CD8-positive, alpha-beta memory T cell (primary cell): ENCODE measurements at places on chromosomes 12 and 14. TPM values are rescaled to one million over a fixed set of nuclear protein-coding genes. Genes with fewer than 3 reads are reported as not detected.

EEF1AKMT3 gene
- 3.5 TPM for total RNA-seq

FBXW8 gene
- 10.2 TPM for total RNA-seq

MYO1A gene
- total RNA-seq = 0.70 TPM

GPR135 gene
- total RNA-seq = 0.90 TPM

CELA1 gene
- not detected for total RNA-seq

ADSS1 gene
- 1.5 TPM for total RNA-seq

CIDEB gene
- 12.4 TPM for total RNA-seq

NGB gene
- not detected for total RNA-seq

SLC25A29 gene
- total RNA-seq = 10.5 TPM

STAB2 gene
- total RNA-seq = not detected

LRRK2 gene
- 0.31 TPM for total RNA-seq

NXPH4 gene
- 0.47 TPM for total RNA-seq

LRRC10 gene
- not detected for total RNA-seq

SIX6 gene
- total RNA-seq = not detected

PRICKLE1 gene
- total RNA-seq = not detected

B4GALNT3 gene
- total RNA-seq = 3.5 TPM

SERPINA1 gene
- 0.40 TPM for total RNA-seq

PAWR gene
- 2.4 TPM for total RNA-seq

GLS2 gene
- total RNA-seq = 2.3 TPM

LGMN gene
- total RNA-seq = 7.0 TPM

SUDS3 gene
- total RNA-seq = 25.1 TPM
